ENCODE measurements at places on chromosomes 6 and 20.

DNA sequence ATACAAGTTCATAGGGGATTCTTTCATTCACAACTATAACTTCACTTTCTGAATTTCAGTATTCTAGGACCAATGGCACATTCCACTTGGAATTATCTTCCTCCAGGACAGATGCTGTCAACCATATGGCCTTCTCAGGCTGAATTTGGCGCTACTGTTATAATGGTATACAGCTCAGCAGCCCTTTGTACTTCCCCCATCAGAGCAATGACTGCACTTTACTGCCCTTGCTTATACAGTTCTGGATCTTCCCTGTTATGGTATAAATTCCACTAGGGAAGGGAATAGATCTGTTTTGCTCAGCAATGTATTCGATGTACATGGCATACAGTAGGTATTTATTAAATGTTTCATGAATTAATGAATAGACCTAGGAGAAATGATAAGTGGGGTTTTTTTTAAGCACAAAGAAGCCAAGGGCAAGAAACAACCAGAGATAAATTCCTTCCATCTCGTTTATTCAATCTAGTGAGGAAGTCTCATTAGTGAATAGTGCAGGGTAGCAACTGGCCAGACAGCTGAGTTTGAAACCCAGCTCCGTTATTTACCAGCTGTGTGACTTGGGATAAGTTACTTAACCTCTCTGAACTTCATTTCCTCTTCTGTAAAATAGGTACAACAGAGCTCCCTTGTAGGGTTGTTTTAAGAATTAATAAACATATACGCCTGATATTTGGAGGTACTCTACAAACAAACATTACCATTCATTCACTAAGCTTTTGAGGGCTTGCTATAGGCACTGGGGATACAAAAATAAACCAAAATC is 97.1 kb upstream of the PRDM1 start:
- no peak for DNase-seq

- no peak for DNase-seq
These were observed 221.1 kb downstream of the KHDC1L start for GRCh38 chr6:73004231-73004630.

DNA sequence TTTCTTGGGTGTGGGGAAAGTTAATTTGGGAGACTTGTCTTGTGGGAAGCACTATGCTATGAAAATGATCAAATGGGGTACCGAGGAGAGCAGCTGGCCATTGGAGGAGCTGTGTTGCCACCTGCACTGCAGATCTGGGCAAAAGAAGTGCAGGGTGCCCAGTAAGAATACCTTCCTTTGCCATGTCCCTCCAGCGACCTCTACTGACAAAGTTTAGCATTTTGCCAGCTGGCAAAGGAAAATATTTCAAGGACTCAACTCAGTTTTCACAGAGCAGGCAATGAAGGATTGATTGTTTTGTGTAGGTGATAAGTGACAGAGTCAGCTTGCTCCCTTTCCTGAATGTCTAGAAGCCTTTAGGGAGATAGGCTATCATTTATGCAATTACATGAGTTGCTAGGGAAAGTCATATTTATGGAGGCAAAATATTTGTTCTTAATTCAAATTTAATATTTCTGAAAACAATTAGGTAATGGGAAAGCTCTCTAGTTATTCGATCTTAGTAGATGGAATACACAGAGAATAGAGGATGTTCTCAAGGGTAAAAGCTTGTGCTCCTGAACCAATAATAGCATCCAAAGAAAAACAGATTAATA is 118.4 kb downstream of the FARS2 start:
- DNase-seq: peak; percentile 60

DNA sequence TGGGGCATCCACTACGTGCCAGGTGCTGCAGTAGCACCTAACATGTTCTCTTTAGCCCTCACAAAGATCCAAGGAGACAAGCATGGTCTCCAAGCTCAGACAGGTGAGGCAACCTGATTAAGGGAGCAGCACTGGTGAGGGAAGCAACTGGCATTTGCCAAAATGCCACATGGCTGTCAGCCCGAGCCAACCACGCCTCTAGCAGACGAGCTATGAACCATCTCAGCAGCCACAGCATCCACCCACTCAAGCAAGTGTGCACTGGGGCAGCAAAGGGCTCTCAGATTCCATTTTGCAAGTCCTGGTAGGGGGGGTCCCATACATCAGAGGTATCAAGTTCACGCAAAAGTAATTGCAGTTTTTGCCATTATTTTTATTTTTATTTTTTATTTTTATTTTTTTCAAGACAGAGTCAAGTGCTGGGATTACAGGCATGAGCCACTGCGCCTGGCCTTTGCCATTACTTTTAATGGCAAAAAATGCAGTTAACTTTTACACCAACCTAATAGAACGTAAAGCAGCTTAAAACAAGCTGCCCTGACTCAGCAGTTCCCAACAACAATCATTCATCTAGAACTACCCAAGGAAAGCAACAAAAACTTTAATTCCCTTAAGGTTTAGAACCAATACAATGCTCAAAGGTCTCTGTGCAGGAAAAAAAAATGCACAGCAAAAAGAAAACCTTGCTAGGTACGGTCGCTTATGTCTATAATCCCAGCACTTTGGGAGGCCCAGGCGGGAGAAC is 36.3 kb upstream of the SPDEF start:
- no peak for DNase-seq

- DNase-seq: no peak
These were observed 126.0 kb upstream of the TMEM170B start for GRCh38 chr6:11411593-11411992.

GRCh38 chr20:46139908-46140482 is 21.9 kb downstream of the CD40 start:
- DNase-seq: no peak

Measured in GM13976 (cell line).